Immature natural killer cell (primary cell): ENCODE measurements at places on chromosomes 7 and 10. TPM values are rescaled to one million over a fixed set of nuclear protein-coding genes. Genes with fewer than 3 reads are reported as not detected.

GRCh38 chr7:50584386-50584785 is 19.2 kb upstream of the DDC start:
- no peak for DNase-seq
- no peak overlapping the region for H3K27ac ChIP-seq
- H3K4me3 ChIP-seq: no peak overlapping the region
- no peaks in the 10 kb centered on the region for H3K36me3 ChIP-seq
- no peaks in the 10 kb centered on the region for H3K4me1 ChIP-seq

DNA sequence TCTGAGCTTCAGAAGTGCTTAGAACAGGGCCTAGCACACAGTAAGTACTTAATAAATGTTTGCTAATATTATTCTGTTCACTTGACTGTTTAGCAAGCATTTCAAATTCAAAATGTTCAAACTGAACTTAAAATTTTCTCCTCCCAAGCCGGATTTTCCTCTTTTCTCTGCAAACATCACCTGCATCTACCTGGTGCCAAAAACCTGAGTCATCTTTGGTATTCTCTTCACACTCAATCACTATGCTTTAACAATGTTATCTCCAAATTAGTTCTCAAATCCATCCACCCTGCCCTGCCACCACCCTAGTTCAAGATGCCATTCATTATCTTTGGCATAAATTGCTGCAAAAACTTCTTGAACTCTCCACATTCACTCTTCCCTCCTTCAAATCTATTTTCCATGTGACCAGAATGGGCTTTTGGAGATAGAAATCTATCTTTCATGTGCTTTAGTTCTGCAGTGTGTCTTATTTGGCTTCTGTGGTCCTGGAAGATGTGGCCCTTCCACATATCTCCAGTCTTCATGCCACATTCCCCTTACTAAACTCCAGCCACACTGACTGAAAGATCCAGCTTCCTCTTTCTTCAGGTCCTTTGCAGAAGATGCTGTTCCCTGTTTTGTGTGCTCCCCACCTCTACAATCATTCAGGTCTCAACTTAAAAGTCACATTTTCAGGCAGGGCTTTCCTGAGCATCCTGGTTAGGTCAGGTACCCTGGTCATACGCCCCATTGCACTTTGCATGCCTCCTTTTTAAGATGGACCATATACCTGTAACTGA is 2.0 kb downstream of the GGCT start:
- H3K4me1 ChIP-seq: peaks cover 33% of the 10 kb centered on the region
- H3K27me3 ChIP-seq: peaks cover 8% of the 10 kb centered on the region
- no peak for DNase-seq

The CNPY1 gene
- not detected for polyA plus RNA-seq

GRCh38 chr10:3867454-3868270 is 82.7 kb upstream of the KLF6 start:
- H3K36me3 ChIP-seq: no peaks in the 10 kb centered on the region
- peaks cover 1% of the 10 kb centered on the region for H3K4me1 ChIP-seq
- peaks cover 1% of the 10 kb centered on the region for H3K27me3 ChIP-seq
- no peak for DNase-seq
- no peak overlapping the region for H3K27ac ChIP-seq
- no peak overlapping the region for H3K4me3 ChIP-seq

DNA sequence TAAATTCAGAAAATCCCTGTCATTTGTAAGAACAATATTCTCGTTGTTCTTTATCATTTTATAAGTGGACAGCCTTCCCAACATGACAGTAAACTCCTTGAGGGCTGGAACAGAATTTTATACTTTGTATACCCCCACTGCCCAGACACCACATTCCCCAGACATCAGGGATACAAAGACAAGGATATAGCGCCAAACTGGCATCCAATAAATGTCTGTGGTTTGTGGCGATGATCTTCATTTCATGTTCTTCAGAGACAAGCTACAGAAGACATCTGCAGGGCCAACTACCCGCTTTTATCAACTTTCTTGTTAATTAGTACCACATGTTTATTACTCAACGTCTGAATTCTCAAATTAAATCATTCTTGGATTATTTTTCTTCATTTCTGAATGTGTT is 155.9 kb downstream of the ATE1 start:
- H3K4me3 ChIP-seq: no peak overlapping the region
- DNase-seq: no peak
- H3K36me3 ChIP-seq: peaks cover 10% of the 10 kb centered on the region
